ENCODE measurements at places on chromosomes 1 and 21.

GRCh38 chr1:213980906-213981305 is 6.9 kb upstream of the PROX1 start:
- DNase-seq = no peak

GRCh38 chr1:234967121-234967520 is 161.5 kb downstream of the TOMM20 start:
- DNase-seq = no peak

GRCh38 chr1:185916861-185917260 is 182.7 kb downstream of the HMCN1 start:
- DNase-seq = no peak

DNA sequence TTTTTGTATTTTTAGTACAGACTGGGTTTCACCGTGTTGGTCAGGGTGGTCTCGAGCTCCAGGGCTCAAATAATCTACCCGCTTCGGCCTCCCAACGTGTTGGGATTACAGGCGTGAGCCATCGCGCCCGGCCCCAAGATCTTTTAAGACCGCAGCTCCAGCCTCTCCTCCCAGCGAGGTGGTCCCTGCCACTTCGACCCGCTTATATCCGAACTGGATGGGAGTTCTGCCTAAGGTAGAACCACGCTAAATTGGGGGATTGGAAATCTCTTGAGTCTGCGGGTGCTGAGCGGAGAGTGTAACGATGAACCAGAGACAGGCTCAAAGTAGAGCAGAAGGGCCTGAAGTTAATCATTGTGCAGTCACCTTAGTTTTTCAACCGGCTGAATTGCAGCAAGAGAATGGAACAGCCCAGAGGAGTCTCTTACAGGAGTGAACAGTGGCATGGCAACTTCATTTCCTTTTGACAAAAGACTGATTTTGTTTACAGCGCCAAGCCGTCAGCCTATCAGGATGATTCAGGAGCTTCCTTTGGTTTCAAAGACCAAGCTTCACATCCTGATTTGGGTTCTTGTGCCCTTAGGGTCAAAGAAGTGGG is 726 bp upstream of the CYB5R1 start:
- no peak for DNase-seq

DNA sequence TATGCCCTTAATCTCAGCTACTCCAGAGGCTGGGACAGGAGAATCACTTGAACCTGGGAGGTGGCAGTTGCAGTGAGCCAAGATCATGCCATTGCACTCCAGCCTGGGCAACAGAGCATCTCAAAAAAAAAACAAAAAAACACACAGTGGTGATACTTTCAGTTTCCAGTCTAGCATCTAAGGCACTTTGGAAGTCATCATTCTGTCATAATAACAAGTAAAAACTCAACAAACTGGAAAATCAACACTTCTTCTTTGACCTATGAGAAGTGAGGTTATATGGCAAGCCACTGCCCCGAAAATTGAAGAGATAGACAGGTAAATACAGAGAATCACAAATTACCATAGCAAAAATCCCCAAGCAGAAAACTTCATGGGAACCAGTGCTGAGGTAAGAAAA is 51.9 kb downstream of the IL12RB2 start:
- DNase-seq = no peak

DNA sequence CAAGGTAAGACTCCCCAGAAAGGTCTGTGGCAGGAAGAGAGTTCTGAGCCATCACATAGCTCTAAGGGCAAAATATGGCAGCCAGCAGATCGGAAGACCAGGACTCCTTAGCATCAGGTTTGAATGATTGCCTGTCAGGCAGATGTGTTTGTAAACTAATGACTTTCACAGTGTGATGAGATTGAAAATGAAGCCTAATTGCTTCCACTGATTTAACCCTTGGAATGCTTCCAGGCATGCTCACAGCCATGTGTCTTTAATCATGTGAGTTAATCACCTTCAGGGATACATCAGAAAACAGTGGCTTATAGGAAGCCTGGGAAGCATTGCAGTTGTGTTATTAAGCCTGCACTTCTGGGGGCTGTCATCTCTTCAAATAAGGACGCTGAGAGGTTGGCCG is 82.8 kb downstream of the LRRC53 start:
- DNase-seq = no peak

GRCh38 chr1:208252836-208253576 is 8.8 kb upstream of the PLXNA2 start:
- DNase-seq = no peak

- no peak for DNase-seq
Measured at GRCh38 chr1:89800022-89800655, 20.7 kb upstream of the LRRC8D start.

DNA sequence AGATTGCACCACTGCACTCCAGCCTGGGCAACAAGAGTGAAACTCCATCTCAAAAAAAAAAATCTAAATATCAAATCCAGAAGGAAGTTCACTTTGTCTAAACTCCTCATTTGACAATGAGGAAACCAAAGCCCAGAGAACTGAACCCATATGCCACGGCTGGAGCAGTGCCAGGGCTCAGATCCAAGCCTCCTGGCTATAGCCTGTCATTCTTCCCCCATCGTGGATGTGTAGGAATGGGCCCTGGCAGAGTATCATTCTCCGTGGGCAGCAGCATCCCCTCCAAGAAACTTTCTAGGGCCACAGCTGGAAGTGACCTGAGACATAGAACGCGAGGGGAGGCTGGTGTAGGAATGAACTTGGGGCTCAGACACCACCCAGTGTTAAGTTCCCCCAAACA is 47.2 kb downstream of the CAPN9 start:
- DNase-seq = no peak

- DNase-seq = no peak
Measured at GRCh38 chr21:35147439-35147838, 98.3 kb upstream of the RUNX1 start.

DNA sequence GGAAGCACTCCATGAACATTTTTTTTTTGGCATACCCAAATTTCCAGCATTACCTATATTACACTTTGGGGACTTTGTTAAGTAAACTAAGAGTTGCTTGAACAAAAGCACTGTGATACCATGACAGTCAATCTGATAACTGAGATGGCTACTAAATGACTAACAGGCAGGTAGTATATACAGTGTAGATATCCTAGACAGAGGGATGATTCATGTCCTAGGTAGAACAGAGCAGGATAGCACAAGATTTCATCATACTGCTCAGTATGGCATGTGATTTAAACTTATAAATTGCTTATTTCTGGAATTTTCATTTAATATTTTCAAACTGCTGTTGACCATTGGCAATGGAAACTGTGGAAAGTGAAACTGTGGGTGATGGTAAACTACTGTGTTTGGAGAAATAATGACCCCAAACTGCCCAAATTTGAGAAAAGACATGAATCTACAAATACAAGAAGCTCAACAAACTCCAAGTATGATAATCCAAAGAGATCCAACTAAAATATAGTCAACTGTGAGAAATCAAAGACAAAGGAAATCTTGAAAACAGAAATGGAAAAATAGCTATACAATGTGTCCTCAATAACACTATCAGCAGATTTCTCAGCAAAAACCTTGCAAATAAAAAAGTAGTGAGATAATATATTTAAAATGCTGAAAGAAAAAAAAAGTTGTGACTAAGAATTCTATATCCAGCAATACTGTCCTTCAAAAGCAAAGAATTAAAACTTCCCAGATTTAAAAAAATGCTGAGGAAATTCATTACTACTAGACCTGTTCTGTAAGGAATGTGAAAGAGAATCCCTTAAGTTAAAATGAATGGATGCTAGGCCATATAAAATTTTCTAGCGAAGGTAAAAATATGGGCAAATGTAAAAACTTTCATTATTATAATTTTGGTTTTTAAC is 410.4 kb downstream of the DUSP10 start:
- DNase-seq = no peak

GRCh38 chr1:181314010-181314409 is 169.3 kb upstream of the CACNA1E start:
- no peak for DNase-seq

DNA sequence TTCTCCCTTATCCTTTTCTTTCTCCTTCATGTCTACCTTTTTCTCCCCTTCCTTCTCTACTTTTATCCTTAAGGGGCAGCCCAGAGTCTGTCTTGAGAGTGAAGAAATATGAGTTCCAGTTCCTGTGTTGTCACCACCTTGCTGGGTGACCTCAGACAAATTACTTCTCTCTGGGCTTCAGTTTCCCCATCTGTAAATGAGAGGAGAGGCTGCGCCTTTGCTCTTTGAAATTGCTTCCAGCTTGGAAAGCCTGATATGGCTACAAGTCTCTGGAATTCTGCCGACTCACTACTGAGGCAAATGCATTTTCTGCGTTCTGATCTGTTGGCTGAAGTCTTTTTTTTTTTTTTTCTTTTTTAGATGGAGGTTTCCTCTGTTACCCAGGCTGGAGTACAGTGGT is 119.2 kb downstream of the SYF2 start:
- DNase-seq = peak; percentile 66

- DNase-seq = no peak
Measured at GRCh38 chr1:175708787-175709186, 34.6 kb downstream of the TNR start.

DNA sequence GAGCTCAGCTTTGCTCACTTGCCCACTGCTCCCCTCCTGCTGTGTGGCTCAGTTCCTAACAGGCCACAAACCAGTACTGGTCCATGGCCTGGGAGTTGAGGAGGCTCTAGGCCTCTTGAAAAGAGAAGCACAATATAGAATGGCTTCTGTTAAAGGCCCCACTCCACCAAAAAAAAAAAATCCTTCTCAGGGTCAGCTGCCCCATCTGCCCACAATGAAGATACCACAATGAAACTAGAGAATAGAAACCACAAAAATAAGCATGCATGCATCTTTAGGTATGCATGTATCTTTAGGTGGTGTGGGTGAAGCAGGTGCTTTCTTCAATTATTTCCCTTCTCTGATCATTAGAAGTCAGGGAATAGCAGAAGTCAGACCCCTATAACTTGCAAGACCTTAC is 620.4 kb upstream of the BEND5 start:
- DNase-seq = no peak

DNA sequence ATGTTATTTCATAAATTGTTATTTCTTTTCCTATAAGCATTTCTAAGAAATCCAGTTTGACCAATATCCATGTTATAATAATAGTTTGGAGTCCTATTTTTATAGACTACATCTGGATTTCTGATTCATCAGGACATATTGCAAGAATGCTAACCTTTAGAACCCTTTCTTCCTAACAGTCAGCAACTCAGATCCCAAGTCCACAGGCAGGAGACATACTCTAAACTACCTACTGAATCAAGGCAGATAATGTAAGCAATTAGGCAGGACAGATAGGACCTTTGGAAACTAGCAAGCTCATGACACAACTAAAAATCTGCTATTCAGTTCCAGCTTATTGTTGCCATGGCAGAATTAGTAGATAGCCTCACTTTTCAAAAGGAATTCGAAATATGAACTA is 104.1 kb downstream of the DENND1B start:
- DNase-seq = no peak

GRCh38 chr1:242524571-242525359 is at the start of gene PLD5:
TSS of gene PLD5 (minus strand) at chr1:242524697.
- DNase-seq = no peak

DNA sequence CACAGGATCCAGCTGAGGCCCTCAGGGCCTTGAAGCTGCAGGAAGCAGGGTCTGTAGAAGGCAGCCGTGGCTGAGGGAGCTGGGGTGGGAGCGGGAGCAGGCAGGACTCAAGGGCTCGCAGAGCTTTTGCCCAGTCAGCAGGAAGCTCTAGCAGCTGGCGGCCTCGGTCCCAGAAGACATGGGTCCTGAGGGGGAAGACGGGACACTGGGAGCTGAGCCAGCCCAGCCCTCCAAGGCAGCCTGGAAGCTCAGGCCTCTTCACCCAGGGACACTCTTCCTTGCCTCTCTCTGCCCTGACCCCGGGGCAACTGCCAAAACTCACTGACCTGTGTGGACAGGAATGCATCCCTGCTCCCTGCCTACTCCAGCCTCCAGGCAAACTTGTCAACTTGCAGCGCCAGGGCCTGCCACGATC is 8.9 kb downstream of the ADGRB2 start:
- DNase-seq = no peak

DNA sequence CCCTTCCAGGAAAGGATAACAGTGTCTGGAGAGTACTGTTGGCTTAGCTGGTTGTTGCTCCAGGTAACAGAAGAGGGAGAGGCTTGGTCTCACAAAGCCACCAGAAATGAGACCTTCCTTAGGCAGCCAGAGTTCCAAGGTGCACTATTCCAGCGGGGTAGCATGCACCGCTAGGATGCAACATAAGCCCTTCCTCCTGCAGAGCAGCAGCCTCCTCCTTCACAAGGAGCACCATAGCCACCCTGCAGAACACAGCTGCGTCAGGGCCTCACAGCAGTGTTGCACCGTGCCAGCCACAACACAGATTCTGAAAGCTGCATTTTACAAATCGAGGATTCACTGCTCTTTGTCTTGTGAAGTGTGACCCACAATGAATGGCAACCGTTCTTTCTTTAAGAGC is 142.0 kb downstream of the CLIC6 start:
- no peak for DNase-seq

- no peak for DNase-seq
Measured at GRCh38 chr1:69288416-69288815, 279.3 kb upstream of the LRRC7 start.

- DNase-seq = no peak
Measured at GRCh38 chr1:90675161-90675847, 41.8 kb downstream of the BARHL2 start.

- no peak for DNase-seq
Measured at GRCh38 chr1:206935491-206936067, 10.7 kb downstream of the PIGR start.

DNA sequence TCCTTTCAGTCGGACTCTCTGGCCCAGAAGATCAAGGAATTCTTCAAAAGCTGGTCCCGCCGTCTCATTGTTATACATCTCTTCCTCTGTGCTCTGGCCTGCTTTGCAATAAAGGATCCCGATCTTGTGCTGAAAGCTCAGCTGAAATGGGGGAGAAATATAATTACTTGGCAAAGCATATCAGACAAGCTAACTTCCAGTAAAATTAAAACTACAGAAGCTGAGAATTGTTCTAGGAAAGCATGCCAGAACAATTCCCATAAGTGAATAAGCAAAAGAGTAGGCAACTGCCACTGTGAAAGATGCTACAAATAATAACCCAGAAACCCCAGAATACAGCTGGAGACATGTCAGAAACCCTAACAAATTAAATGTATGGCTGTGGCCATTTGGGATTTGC is 146.1 kb downstream of the SIPA1L2 start:
- no peak for DNase-seq
